ENCODE measurements at places on chromosomes 11 and 22.

GRCh38 chr11:8328848-8329330, 65.2 kb upstream of the LMO1 start:
- peak; percentile 78 for DNase-seq

DNA sequence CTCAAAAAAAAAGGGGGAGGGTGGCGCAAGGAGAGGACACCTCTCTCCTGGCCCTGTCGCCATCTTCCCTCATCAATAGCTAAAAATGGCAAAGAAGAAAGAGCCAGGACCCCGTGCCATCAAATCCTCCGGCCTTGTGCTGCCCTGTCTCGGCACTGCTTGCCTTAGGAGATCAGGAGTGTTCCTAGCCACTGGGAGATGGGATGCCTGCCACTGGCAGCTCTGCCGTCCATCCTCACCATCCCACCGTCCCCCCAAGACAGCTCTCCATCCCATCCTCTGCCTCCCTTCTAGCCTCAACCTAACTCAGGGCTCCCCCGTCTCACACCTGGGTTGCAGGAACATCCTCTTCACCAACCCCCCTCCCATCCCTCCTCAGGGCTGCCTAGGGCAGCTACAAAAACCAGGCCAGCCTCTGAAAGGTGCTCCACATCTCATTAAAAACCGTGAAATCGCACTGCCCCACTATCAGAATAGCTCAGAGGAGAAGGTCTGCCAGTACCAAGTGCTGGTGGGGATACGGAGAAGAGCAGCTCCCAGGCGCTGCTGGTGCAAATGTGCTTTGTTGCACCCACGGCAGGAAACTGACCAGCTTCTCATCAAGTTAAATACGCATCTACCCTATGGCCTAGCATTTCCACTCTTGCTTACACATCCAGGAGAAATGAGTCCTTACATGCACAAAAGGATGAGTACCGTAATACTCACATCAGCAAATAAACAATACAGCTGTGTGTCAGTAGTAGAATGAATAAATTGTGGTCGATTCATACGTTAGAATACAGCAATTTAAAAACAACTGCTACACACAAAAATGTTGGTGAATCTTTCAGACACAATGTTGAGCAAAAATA, 31.7 kb upstream of the GCAT start:
- peak; percentile 73 for DNase-seq

- DNase-seq, result no peak
Observed at GRCh38 chr11:120212259-120212878, 1.5 kb downstream of the OAF start.

- peak; percentile 76 for DNase-seq
Observed at GRCh38 chr11:112174789-112175598, at the start of gene BCO2. BCO2 (plus strand) TSS chr11:112175512; CDS start chr11:112175602, 90 bp downstream.

GRCh38 chr11:125772834-125773505, 5.7 kb downstream of the PATE2 start:
- DNase-seq, result peak; percentile 65

GRCh38 chr11:95291946-95292345, 60.9 kb upstream of the SESN3 start:
- no peak for DNase-seq

DNA sequence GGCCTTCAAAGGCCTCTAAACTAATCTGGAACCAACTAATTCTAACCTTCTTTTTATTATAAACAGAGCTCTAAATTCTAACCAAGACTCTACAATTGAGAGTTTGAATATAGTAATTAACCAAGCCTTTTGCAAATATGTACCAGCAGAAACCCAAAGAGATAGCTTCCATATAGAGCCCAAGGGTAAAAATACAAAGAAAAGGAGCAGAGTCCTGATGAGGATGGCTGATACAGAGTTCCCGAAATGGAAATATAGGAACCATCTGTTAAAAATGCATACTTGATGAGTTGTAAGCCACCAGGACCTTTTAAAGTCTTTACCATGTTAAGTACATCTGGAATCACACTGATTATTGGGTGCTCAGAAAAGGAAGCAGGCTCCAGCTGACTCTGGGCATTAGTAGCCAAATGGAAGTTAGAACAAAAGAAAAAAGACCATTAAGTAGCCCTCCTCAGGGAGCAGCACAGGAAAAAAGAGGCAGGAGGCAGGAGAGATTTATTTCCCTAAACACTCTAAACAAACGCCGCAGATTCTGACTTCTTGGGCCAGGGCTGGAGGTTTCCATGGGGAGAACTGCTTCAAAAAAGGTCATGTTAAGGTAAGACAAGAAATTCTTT, 463.1 kb upstream of the FAT3 start:
- no peak for DNase-seq

- peak; percentile 56 for DNase-seq
Observed at GRCh38 chr11:104830080-104830479, 68.2 kb downstream of the CASP12 start.

GRCh38 chr11:43212279-43212678, 99.5 kb upstream of the API5 start:
- DNase-seq, result no peak

- peak; percentile 79 for DNase-seq
Observed at GRCh38 chr22:45413368-45414211, at the start of the genes RIBC2 and SMC1B. RIBC2 (plus strand) TSS chr22:45413693; CDS start chr22:45413887, 194 bp downstream. SMC1B (minus strand) TSS chr22:45413599; CDS start chr22:45413567, 32 bp downstream.

DNA sequence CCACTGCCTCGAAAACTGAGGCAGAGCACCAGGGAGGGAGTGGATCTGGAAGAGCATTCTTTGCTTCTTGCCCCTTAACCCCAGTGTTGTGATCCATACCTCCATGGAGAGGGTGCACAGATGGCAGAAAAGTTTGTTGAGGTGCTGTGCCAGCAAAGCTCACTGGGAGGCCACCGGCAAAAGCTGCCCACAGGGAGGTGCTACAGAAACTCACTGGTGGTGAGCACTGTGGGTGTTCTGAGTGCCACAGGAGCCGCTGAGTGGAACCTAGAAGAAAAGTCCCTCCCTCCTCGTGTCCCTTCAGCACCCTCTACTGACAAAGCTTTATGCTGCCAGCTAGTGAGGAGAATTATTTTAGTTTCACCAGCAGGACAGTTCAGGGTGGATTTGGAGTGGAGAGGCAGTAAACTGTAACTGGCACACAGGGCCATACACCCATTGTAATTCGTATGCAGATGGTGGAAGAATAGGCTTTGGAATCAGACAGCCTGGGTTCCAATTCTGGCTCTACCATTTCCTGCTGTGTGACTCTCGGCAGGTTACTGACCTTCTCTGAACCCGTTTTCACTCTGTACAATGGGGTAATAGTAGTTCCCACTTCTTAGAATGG, 84.6 kb downstream of the SWAP70 start:
- peak; percentile 81 for DNase-seq

- DNase-seq, result no peak
Observed at GRCh38 chr11:126997641-126998040, 2.9 kb downstream of the KIRREL3 start.

GRCh38 chr11:110857892-110858546, 145.8 kb upstream of the ARHGAP20 start:
- peak; percentile 74 for DNase-seq

- DNase-seq, result peak; percentile 88
Observed at GRCh38 chr11:86592659-86593451, 79.6 kb downstream of the ME3 start.

All from astrocyte of the spinal cord (primary cell).